ENCODE measurements at places on chromosomes 5 and 9.

GRCh38 chr5:73434461-73434860 is 14.1 kb downstream of the FOXD1 start:
- DNase-seq: no peak

- DNase-seq: no peak
These were observed 32.1 kb downstream of the SEMA4D start for GRCh38 chr9:89465726-89466308.

GRCh38 chr9:100014846-100015245 is 84.0 kb downstream of the ERP44 start:
- DNase-seq: no peak

DNA sequence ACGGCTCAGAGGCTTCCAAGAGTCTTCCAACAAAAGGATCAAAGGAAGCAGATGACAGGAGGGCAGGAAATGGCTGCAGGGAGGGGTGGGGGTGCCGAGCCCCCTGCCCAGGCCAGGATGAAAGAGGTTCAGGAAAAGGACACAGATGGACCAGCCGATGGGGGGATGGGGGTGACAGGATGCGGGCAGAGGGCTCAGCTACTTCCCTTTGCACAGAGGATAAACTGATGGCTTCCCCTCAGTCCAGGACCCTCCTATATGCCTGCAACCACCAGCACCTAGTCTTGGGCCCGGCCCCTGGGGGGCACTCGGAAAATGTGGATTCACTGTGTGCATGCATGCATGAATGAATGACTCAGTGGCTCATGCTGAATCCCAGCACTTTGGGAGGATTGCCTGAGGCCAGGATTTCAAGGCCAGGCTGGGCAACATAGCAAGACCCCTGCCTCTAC is 148.2 kb downstream of the C9orf50 start:
- DNase-seq: no peak

DNA sequence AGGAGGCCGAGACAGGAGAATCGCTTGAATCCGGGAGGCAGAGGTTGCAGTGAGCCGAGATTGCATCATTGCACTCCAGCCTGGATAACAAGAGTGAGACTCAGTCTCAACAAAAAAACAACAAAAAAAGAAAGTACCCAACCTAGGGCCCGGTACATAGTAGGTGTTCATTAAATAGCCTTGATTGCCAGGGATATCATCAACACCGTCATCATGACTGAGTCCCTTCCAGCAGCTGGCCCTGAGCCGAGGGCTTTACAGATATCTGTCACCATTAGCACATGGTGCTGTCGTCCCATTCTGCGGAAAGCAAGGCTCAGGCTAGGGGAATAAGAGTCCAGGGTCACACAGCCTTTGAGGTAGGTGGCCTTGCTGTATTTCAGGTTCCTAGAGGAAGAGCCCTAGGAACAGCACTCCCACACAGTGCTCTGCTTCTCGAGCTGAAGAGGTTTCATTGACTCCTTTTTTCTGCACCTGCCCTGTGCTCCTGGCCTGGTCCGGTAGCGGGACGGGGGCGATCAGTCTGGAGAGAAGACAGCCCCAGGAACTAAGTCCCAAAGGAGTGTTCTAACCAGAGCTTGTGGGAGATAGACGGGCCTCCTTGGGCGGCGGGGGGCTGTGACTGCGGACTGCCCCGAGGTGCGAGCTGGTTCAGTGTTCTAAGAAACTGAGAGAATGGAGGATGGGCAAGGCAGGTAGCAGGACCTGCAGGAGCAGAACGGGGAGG is 48.2 kb downstream of the CXXC5 start:
- DNase-seq: no peak

- no peak for DNase-seq
These were observed 96.0 kb upstream of the SLC12A2 start for GRCh38 chr5:127987354-127988145.

DNA sequence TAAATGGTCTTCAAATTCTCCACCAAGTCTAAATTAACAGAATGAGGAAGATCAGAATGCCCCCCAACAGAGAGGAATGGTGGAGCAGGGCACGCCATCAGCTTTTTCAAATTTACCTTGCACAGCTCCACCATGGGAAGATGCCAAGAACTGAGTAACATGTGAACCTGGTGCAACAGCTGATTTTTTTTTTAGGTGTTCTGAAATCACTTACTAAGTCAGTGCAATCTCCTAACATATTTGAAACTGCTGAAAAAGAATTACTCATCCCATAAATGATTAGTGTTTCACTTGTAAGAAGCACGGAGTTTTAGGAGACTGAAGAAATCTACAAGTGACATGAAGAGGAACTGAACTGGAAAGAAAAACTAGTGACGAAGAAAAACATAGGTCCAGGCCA is 5.1 kb downstream of the TMEM245 start:
- DNase-seq: peak; percentile 94

GRCh38 chr5:9350301-9350797 is 195.5 kb downstream of the SEMA5A start:
- DNase-seq: no peak

DNA sequence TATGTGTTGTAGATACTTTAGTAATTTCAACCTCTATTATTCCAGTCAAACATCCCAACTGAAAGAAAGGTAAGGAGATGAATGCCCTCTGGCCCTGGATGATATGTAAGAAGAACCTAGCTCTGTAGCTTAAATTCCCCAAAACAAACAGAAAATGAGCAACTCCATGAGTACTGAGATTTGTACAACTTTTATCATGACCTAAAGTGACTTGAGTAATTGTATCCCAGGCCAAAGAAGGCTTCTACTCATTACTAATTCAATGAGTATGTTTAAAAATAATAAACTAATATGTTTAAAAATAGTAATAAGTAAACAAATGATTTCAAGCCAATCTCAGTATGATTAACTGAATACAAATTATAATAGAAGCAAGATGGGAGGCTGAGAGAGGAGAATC is 414.0 kb upstream of the ACTBL2 start:
- no peak for DNase-seq

DNA sequence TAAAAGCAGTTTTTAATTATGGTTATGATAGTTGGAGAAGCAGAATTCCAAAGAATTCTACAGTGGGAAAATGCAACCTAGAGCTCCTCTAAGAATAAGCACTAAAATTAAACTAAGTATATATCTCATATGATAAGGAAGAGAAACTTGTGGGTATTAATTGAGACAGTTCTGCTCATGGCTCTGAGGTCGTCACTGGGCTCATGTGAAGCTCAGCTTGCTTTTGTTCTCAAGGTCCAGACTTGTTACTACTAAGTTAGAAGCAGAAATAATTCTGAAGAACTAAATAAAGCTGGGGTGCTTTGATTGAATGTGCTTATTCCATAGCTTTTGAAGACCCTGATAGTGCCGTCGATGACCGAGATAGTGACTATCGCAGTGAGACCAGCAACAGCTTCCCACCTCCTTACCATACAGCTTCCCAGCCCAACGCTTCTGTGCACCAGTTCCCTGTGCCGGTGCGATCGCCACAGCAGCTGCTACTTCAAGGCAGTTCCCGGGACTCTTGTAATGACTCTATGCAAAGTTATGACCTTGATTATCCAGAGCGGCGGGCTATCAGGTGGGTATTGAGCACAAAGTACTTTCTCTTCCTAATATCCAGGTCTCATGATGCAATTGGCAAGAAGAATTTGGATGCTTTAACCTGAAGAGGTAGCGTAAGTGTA is 133.7 kb downstream of the UNC13B start:
- DNase-seq: no peak

- no peak for DNase-seq
These were observed 55.2 kb upstream of the NEK6 start for GRCh38 chr9:124202447-124202971.

DNA sequence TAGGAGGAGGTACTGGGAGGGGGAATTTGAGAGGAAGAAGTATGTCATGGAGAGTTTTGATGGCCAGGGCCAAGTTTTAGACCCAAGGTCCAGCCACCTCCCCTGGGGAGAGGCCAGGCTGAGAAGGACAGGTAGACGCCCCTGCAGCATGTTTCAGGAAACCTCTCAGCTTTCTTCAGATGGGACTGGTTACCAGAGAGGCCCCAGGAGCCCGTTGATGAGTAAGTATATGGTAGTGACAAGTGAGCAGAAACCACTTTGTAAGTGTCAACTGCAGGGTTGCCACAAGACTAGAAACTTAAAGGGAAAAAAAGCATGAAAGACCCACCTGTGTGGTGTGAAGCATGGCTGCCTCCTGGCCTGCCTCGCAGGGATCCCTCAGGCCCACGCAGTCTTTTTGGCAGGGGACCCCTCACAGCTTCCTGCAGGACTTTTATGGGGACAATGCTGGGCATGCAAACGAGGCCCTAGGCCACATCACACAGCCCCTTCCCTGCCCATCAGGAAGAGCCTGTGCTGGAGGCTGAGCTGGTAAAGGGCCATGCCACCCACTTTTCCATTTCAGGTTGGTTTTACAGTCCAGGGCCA is 255.9 kb downstream of the FSTL4 start:
- no peak for DNase-seq

DNA sequence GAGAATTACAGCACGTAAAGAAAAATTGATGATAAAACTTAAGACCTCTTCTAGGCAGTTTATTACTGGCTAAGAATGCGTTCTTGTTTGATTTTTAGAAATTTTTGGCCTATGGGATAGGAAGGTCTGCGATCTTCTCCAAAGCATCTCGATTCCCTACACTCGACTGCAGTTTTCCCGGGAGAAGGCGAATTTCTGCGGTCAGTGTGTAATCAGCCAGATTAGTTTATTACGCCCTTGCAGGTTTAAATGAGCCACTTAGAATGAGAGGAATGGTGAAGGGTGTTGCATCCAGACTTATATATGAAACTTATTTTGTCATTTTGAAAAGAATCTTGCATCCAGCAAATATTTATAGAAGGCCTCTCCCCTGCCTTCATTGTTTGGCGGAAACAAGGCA is 1.2 kb downstream of the MTAP start:
- no peak for DNase-seq

DNA sequence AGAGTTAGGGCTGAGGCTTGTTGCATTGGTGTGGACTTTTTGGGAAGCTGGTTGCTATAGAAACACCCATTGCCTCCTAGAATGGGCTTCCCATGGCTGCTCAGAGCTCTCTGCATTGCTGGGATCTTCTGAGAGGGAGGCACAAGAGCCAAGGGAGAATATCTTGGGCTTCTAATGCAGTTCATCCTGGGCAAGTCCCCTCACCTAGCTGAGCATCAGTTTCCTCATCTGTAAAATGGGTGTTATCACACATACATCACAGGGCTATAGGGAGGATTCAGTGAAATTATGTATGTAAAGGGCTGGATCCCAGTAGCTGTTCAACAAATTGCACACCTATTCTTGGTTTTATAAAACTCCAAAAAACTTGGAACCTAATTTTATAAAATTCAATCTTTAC is 106.1 kb upstream of the ALDH1B1 start:
- DNase-seq: no peak

DNA sequence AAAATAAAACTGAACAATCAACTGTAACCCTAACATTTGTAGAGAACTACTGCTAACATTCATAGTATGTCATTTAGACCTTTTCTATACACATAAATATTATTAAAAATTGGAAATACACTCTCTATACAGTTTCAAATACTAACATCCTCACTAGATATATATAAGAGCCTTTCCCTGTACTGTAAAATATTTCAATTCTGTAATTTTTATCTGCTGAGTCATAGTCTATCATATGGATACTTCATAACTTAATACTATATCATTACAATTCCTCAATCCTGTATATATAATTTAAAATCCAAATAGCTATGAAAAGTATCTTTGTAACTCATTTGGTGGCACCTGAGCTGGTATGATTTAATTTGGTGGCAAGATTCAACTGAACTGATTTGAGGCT is 55.8 kb downstream of the FBXO4 start:
- no peak for DNase-seq

DNA sequence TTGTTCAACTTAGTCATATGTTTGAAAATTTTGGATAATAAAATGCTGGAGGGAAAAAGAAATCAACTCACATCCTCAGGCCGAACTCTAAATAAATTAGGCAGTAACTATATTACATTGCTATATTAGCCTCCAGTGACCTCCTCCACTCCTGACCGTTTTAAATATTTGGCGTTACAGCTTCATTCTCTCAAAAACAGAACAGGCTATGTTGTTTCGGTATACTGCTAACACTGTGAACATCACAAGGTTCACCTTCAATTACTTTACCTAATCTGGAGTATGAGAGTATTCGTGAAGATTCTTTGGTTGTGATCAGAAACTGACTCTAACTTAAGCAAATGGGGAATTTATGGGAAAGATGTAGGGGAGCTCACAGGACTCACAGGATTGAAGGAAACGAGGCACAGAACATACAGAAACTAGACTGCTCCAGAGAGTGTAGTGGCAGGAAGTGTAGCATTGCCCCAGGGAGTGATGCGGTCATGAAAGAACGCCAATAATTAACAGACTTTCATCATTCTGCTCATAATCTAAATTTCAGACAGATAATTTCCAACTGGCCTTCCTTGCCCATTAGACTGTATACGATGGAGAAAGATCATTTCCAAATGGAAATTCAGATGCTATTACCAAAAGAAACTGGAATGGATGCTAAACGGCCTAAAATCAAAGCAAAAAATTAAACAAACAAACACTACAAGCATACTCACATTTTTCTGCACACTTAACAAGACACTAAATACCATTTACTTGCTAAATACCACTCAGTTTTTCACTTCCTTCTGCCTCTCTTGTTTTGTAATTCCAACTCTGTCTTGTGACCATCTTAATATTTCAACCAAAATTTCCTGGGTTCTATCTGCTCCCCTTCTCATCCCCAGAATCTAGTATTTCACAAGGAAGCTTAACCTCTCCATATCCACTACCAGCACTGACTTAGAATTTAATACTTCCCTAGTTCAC is 110.1 kb upstream of the LPAR1 start:
- DNase-seq: no peak

- no peak for DNase-seq
These were observed 31.1 kb upstream of the FGF1 start for GRCh38 chr5:142716963-142717362.

GRCh38 chr5:126927429-126927828 is 102.9 kb downstream of the MARCHF3 start:
- DNase-seq: no peak

DNA sequence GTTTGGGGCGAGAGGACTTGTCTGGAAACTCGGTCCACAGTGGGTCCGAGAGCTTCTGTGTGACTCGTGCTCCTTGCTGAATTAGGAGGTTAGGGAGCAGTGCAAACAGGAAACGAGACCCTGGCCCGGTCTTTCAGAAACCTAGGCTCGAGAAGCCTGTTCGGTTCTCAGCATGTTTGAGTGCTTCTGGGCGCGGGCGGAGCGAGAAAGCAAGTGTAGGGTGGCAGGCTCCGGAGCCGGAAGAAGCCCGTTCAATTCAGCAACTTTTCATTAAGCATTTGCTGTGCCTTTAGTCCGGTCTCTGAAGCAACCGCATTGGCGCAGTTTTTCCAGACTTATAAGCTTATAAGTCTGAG is 547 bp downstream of the CLTA start:
- no peak for DNase-seq

DNA sequence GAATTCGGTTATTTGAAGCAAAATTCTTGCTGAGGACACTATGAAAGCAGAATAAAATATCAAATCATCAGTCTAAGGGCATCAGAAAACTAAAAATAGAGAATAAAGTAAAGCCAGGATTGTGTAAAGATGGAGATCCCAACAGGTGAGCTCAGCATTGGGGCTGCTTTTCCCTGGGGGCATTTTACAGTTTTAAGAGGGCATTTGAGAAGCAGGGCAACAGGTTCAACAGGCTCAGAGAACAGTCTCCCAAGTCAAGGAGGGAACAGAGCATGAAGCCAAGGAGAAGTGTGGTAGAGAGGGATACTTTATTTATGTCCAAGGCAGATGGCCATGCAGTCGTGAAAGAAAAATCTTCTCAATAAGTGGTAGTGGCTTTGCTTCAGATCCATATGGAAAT is 145.4 kb downstream of the SYK start:
- no peak for DNase-seq

- no peak for DNase-seq
These were observed 449.5 kb upstream of the TRPC7 start for GRCh38 chr5:136814619-136815378.

GRCh38 chr9:125434986-125435775 is 173.6 kb downstream of the GAPVD1 start:
- DNase-seq: no peak

Measured in kidney epithelial cell (primary cell).